ENCODE measurements at places on chromosomes 16 and 17. TPM values are rescaled to one million over a fixed set of nuclear protein-coding genes. Genes with fewer than 3 reads are reported as not detected.

ZNF23 gene
- 19.9 TPM for polyA plus RNA-seq

PIMREG gene
- 23.7 TPM for polyA plus RNA-seq

ZFPM1 gene
- polyA plus RNA-seq: 4.2 TPM

TMEM11 gene
- 17.6 TPM for polyA plus RNA-seq

TBC1D3H gene
- not detected for polyA plus RNA-seq

HP gene
- polyA plus RNA-seq: 0.46 TPM

KIF19 gene
- 0.61 TPM for polyA plus RNA-seq

CCL16 gene
- 1.0 TPM for polyA plus RNA-seq

FN3KRP gene
- 48.8 TPM for polyA plus RNA-seq

SMIM36 gene
- polyA plus RNA-seq: 0.11 TPM

KRTAP3-1 gene
- not detected for polyA plus RNA-seq

HMOX2 gene
- polyA plus RNA-seq: 38.7 TPM

ADGRG3 gene
- 0.93 TPM for polyA plus RNA-seq

DLX4 gene
- polyA plus RNA-seq: 1.5 TPM

CORO7 gene
- 16.4 TPM for polyA plus RNA-seq

CSH2 gene
- not detected for polyA plus RNA-seq

RPGRIP1L gene
- polyA plus RNA-seq: 17.1 TPM

TSNAXIP1 gene
- 6.6 TPM for polyA plus RNA-seq

NUPR1 gene
- polyA plus RNA-seq: 32.8 TPM

ZFP90 gene
- 45.4 TPM for polyA plus RNA-seq

RHBDL1 gene
- 0.75 TPM for polyA plus RNA-seq

Data from left lung (tissue), 14 donors.